ENCODE measurements at places on chromosomes 7 and 10. TPM values are rescaled to one million over a fixed set of nuclear protein-coding genes. Genes with fewer than 3 reads are reported as not detected.
A peak's percentile ranks its signal among the peaks of the same experiment; 100 is the strongest.

NEUROD6 gene
- total RNA-seq, result not detected

ITGB8 gene
- total RNA-seq, result 18.9 TPM

ZPBP gene
- not detected for total RNA-seq

ENO4 gene
- total RNA-seq, result not detected

CALHM3 gene
- 6.8 TPM for total RNA-seq

SPDYE9 gene
- total RNA-seq, result not detected

PON1 gene
- not detected for total RNA-seq

TMEM176A gene
- total RNA-seq, result not detected

TRIL gene
- total RNA-seq, result 7.1 TPM

VWDE gene
- not detected for total RNA-seq

CH25H gene
- 0.49 TPM for total RNA-seq

SLC18A3 gene
- total RNA-seq, result not detected

ALDH18A1 gene
- 54.2 TPM for total RNA-seq

SLIT1 gene
- 0.12 TPM for total RNA-seq

PSD gene
- 1.5 TPM for total RNA-seq

TMEM130 gene
- 0.12 TPM for total RNA-seq

ACADSB gene
- 4.2 TPM for total RNA-seq

ASAH2 gene
- total RNA-seq, result 0.39 TPM

RAPGEF5 gene
- total RNA-seq, result 3.6 TPM

- peak; percentile 50 for DNase-seq
These were observed 74.4 kb upstream of the TCF7L2 start for GRCh38 chr10:112875476-112876267.

GRCh38 chr10:112858986-112859651 is 90.9 kb upstream of the TCF7L2 start:
- DNase-seq, result no peak

DNA sequence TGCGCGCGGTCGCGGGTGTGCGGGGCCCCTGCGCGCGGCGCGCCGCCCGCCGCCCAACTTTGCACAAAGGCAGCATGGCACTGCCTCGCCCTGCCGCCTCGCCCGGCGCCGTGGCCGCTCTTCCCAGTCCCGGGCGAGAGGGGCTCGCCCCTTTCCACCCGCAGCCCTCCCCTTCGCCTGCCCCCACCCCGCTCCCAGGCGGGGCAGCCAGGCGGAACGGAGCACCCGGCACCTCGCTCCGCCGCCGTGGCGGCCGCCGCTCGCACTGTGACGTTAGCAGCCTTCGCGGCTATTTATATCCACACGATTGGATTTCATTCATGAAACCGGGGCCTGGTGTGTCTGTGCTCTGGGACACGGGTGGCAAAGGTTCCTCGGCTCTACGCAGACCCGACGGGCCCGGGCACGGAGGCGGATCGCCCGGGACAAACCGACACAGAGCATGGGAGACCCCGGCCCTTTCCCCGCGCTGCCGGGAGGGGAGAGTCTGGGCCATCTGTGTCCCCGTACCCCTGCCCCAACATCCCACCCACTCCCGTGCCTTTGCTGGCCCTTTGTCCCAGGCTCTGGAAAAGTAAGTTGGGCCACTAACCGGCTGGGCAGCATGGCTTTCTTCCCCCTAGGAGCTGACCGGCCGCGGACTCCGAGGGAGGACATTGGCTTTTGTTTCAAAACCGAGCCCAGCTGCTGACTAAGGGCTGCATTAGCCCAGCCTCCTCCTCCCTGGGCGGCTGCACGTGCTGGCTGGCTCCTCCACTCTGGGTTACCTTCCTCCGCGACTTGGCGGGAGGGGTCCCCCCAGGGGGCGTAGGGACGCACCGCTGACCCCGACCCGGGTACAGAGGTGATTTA is at the start of gene RHOBTB1:
Gene RHOBTB1 (minus strand): TSS at position 128 of the 852 bp plus-strand sequence. CDS start 32,643 bp downstream, outside the sequence.
- DNase-seq, result peak; percentile 77

DNA sequence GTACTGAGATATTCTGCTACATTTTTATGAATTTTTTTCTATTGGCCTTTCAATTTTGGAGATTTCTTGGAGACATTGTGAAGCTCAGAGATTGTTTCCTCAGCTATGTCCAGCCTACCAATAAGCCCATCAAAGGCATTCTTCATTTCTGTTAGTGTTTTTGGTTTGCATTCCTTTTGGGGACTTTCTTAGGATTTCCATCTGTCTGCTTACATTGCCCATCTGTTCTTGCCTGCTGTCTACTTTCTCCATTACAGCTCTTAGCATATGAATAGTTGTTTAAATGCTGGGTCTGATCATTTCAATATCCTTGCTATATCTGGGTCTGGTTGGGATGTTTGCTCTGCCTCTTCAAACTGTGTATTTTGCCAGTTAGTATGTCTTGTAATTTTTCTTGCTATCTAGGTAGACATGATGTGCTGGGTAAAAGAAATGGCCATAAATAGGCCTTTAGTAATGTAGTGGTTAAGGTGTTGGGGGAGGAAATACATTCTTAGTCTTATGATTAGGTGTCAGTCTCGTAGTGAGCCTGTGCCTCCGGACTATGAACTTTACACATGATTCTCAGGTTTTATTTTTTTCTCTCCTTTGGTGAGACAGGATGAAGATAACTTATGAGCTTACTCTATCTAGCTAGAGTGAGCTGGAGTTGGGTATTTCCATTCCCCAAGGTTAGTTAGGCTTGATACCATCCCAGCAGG is 32.6 kb upstream of the NME8 start:
- DNase-seq, result no peak

- DNase-seq, result peak; percentile 98
These were observed 166.0 kb downstream of the FANK1 start for GRCh38 chr10:126062131-126063032.

- peak; percentile 55 for DNase-seq
These were observed 155.6 kb downstream of the PKD1L1 start for GRCh38 chr7:47792521-47793121.

DNA sequence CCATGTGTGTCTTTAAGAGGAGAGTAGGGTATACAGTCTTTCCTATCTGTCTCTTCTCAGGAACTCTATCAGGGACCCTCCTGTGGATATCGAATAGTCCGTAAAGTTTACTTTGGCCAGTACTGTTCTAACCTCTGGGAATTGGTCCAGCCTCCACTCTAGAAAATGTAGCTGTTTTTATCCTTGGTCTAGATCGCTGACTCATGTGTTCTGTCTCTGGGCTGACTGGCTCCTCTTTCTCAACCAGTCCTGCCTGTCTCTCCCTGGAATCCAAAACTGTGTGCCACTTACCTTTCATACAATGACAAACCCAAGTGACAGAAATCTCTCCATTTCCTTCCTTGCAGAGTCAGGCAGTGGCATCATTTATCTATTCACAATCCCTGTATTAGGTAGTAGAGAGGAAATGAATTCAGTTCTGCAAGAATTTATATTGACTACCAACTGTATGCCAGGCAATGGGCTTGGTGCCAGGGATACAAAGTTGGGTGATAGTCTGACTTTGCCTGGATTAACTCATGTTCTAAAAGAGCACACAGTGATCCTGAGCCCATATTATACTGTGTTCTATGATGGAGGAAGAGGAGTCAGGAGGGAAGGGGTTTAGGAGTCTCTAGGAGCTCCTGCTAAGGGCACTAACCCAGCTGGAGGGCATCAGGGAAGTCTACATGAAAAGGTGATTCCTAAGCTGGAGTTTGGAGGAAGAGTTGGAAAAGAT is 232.7 kb downstream of the LRMDA start:
- DNase-seq, result no peak

- no peak for DNase-seq
These were observed 171.2 kb upstream of the CHRM2 start for GRCh38 chr7:136697271-136697670.

DNA sequence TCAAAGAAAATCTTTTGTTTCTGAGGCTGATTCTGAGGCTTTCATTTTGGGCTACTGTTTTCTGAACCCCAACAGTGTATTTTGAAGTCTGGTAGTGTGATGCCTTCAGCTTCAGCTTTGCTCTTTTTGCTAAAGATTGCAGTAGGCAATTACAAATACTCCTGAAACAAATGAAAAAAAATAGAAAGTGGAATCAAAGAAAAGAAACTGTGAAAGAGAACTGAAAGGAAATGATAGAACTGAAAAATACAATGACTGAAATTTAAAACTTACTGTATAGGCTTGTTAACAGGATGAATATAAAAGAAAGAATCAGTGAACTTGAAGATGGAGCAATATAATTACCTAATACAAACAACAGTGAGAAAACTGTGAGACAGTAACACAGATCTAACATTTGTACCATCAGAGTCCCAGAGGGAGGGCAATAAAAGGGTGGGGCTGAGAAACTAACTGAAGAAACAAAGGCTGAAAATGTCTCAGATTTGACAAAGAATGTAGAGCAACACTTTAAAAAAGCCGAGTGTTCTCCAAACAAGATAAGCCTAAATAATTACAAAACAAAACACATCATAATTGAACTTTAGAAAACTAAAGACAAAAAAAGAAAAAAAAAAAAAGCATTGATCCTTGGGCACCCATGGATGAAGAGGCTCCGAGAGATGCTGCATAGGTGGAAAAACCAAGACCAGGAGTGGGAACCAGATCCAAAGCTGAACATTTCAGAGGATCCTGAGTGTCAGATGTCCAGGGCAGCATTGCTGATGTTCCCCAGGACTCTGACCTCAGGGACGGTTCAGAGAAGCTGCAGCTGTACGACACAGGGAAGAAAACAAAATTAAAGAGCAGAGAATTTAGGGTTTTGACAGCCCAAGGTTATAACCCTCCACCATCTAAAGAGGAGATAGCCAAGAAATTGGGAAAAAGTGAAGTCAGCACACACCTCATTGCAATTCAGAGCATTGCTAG is 223.2 kb upstream of the IGFBP3 start:
- no peak for DNase-seq

GRCh38 chr10:78532480-78533042 is 498.9 kb downstream of the RPS24 start:
- no peak for DNase-seq

- no peak for DNase-seq
These were observed 17.2 kb upstream of the GIMAP8 start for GRCh38 chr7:150432915-150433892.

GRCh38 chr10:92142949-92143348 is 147.9 kb downstream of the CPEB3 start:
- no peak for DNase-seq

DNA sequence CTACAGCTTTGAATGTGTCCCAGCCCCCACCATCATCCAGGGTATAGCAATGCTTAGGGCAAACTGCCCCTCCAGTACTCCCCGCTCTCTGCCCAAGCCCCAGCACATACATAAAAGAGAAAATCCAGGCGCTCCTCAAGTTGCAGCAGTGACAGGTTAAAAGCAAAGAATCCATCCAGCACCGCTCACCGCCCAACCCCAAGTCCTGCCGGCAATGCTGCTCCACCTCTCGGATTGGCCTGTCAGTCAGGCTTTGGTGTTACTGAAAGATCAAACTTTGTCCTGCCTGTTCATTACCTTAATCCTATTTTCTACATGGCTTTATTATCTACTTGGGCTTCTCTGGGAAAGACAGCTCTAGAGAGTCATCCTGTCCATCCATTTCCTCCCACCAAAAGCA is 31.9 kb downstream of the DPCD start:
- DNase-seq, result no peak

DNA sequence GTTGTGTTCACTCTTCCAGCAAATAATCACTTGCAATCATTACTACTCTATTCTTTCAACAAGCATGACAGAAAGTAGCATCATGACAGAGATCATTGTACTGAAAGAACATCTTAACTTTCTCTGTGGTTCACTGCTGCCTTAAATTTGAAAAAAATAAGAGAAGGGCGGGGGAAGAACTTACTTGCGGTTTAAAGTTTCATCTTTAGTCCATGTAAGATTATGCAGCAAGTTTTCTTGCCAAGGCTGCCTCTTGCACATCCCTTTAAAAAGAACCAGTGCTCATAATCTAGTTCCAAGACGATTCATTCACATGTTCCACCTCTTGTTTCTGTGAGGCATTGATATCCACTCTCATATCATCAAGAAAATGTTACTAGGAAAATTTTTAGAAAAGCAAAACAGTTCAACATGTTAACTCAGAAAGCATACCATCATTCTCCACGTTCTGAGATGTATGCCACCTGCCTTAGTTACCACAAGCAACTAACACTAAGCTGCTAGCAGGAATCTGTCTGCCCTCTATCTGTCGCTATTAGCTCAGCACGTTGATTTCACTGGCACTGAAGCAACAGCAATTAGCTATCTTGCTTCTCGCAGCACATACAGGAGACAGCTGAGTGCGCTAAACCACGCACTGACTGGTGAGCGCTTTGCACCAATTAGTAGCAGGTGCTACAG is at the start of gene PCDH15:
Gene PCDH15 (minus strand): TSS at position 491 of the 681 bp plus-strand sequence. CDS start 136,969 bp downstream, outside the sequence.
- no peak for DNase-seq

- peak; percentile 77 for DNase-seq
These were observed 88.9 kb upstream of the ODAD2 start for GRCh38 chr10:28087661-28088351.

DNA sequence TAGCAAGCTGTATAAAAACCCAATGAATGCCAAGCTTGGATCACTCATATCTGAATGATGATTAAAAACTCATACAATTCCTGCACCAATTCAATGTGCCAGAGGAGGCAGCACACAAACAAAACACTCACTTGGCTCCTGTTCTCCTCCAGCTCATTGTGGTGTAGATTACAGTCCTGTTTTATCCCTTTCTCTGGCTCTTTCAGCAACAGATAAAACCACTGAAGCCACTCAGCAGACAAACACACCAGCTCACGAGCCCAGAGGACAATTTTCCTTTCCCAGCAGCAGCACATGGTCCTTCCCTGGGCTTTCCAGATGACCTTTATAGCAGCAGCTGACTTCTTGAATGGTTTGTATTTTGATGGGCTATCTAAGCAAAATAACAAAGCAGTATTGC is 107.3 kb upstream of the STARD3NL start:
- DNase-seq, result peak; percentile 37

GRCh38 chr7:143454091-143454680 is 10.9 kb downstream of the TAS2R60 start:
- no peak for DNase-seq

GRCh38 chr10:17872191-17873091 is 63.3 kb downstream of the MRC1 start:
- peak; percentile 46 for DNase-seq

- DNase-seq, result no peak
These were observed 113.8 kb upstream of the ADO start for GRCh38 chr10:62690703-62691102.

GRCh38 chr7:150961510-150962289 is 16.4 kb downstream of the KCNH2 start:
- DNase-seq, result no peak

GRCh38 chr10:86329896-86330680 is 36.5 kb downstream of the GRID1 start:
- no peak for DNase-seq

DNA sequence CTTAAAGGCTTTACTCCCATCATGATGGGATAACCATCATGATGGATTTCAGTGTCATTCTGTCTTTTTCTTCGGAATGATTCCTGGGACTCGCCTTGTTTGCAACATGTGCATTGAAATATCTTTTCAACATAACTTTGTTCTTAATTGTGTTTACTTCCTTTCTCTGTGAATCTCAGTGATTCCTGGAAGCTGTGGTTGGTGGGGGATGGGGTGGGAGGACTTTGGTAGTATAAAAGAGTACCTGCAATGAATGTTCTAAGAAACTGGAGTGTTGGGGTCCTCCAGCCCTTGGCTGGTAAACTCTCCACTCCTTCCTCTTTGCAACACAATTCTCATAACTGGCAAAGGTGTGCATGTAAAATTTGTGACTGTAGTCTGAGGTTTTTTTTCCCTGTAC is 11.5 kb upstream of the SH2D4B start:
- DNase-seq, result no peak
